ENCODE measurements at places on chromosomes 4 and X.

DNA sequence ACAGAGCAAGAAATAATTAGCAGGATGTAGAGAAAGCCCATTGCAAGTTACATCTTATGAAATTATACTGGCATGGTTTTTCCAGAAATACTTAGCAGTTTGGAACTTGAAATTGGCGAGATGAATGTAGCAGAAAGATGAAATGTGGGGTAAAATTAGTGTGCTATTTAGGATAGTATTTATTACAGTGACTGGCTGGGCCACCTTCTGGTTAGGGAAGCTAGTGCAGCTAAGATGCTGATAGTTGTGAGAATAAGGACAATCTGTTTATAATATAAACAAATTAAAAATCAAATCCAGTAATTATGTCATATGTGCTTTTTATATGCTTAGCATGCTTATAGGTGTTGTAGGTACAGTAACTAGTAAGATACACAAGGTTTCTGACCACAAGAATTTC, 74.8 kb downstream of the IL15 start:
- DNase-seq = no peak

GRCh38 chr4:125891597-125892258, 577.0 kb downstream of the FAT4 start:
- DNase-seq = no peak

DNA sequence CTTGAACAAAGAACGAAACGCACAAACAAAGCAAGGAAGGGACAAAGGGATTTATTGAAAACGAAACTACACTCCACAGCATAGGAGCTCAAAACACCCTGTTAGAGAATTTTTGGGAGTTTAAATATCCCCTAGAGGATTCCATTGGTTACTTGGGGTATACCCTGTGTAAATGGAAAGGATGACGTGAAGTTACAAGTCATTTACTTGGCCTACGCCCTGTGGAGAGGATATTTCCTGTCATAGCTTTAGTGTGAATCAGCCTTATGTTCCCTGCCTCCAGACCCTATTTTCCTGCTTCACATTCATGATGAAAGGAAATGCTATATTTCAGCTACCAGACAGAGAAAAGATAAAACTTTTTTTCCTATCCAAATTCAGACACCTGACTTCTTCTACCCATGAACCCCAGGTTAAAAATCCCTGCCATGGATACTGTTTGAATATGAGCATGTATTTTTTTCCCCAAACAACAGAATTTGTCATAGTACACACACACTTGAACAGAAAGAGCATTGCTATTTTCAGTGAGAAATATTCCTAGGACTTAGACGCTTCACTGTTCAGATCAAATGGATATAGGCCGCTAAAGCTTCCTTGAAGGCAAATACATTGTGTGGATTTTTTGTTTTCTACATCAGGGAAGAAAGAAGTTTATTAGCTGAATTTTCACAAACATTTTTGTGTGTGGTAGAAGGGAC, 20.4 kb downstream of the PIN4 start:
- no peak for DNase-seq

- no peak for DNase-seq
Observed at GRCh38 chrX:264634-265455, 16.3 kb upstream of the PLCXD1 start.

DNA sequence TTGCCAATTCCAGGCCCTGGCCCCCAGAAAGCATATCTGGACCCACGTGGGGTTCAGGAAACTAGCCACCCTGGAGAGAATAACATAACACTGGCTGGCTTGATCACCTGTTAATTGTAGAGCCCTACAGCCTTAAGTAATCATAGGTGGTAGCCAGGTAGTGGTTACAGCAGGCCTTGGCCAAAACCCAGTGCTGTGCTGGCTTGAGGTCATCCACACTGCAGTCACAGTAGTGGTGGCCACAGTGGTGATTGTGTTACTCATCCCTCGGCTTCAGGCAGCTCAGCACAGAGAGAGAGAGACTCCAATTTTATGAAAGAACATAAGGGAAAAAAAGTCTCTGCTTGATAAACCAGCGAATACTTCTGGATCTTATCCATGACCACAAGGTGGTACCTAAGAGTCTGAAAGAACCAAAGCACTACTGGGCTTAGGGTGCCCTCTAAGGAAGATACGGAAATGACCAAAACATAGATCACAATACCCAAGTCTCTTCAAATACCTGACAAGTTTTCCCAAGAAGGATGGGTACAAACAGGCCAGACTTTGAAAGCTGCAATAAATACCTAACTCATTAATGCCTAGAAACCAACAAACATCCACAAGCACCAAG, 46.6 kb upstream of the CDX4 start:
- no peak for DNase-seq

DNA sequence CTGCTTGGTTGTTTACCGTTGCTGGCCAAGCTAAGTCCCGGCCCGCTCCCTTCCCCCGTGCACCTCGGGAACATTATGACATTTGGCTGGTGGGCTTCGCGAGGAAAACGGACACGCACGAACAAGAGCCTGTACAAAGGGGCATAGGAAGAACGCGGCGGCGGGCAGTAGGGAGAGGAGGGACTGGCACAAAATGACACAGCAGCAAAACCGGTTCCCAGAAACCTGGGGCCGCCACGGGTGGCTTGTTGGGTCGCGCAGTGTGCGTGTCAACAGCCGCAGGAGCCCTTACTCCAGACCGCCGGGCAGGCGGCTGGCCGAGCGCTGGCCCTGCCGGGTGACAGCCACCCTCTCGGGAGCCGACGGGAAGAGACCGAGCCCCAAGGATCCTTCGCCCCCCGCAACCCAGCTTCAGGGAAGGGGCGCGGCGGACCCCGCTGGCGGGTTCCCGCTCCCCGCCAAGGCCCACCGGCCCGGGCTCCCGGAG, 1.6 kb upstream of the LIN54 start:
- peak; percentile 12 for DNase-seq

DNA sequence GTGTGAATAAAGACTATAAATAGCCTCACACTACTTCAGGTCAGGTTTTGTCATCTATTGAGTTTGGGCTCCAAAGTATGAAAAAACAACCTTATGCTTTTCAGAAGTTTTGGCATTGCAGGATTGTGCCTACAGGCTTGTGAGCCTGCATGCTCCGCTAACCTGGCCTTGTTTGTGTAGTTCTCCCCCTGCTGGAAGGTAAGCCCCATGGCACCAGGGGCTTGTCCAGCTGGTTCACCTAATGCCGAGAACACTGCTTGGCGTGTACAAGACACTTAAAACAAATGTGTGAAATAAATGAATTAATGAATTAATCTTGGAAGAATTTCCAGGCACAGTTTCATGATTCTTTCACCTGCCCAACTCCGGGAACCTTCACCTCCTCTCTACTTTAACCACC, 1.8 kb upstream of the HSD17B10 start:
- peak; percentile 40 for DNase-seq

GRCh38 chr4:159146488-159146887, 43.6 kb downstream of the RAPGEF2 start:
- no peak for DNase-seq
